ENCODE measurements at places on chromosomes 5 and 9.

DNA sequence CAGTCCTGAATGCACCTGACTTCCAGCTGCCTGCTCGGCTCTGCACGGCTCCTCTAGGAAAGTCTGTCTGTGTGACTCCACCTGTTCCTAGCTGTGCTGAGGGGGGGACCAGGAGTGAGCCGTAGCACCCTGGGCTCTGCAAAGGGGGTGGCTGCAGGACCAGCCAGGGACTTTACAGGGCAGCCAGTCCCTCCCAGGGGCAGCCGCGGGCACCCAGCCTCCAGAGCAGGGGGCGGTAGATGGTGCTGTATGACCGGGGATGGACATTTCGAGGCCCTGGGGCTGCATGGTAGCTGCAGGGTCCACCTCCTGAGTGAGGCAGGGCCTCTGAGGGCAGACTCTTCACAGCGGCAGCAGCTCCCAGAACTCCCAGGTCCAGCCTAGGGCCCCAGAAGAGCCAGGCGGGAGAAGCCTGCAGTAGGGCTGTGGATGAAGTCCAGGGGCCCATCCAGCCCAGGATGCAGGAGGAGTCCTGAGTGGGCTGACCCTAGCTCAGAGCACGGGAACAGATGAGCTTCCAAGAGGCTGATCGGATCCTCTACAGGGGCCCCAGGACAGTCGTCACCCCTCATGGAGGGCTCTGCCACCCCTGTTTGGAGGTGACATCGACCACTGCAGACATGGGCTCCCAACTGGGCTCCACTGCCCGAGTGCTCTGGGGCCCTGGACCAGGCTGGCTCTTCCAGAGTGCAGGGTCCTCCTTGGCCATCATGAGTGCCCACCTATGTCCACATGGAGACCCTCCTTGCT, 105.4 kb downstream of the ZNF354C start:
- no peak for DNase-seq

DNA sequence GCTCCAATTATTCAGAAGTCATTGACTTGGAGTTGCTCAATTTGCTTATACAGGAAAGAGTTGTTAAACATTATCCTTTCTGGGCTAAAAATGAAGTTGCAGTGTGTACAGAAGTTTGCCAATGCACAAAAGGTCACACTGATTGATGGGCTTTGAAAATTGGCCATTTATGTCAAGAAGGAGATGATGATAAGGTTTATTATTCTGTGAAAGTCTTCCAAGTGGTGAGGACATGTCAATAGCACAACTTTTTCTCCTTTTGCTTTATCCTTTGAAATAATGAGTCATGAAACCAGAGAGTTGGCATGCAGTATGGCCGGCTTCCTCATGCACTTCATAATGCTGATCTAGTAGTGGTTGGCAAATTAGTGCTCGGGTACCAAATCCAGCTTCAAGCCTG, 848.5 kb upstream of the WWC1 start:
- no peak for DNase-seq

GRCh38 chr9:123309611-123310010, 41.2 kb upstream of the STRBP start:
- no peak for DNase-seq

DNA sequence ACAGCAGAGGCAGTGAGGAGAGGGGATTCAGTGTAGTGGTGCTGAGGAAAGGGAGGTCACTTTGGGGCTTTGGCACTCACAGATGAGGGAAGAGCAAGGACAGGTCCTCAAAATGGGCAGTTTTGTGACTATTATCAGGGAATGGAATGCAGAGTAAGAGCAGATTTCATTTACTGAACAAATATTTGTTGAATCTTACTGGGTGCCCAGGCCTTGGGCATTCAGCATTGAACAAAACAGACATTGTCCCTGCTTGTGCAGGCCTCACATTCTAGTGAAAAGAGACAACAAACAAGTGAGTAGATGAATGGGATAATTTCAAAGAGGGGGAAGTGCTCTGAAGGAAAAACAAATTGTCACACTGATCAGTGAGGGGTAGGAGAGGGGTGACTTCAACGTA, 404.1 kb downstream of the DMRT2 start:
- DNase-seq, result no peak

GRCh38 chr5:179343719-179344430, 1.4 kb downstream of the ADAMTS2 start:
- no peak for DNase-seq

DNA sequence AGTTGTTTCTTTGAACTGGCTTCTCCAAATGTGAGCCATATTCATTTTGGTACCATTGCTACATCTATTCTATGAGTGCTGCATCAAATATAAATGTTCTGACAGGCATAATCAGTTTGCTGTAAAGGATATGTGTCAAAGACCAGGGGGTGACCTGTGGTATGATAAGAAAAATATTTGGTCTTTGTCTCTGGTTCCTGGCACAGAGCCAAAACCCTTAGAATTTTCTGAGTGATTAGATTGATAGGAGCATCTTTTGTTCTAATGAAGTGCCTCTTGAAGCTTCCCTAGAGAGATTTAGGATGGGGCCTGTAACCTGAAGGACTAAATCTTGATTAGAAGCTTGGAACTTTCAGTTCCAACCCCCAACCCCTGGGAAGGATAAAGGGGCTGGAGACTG, 256.3 kb downstream of the NNT start:
- no peak for DNase-seq

GRCh38 chr5:156466871-156467270, 139.9 kb downstream of the SGCD start:
- DNase-seq, result no peak

DNA sequence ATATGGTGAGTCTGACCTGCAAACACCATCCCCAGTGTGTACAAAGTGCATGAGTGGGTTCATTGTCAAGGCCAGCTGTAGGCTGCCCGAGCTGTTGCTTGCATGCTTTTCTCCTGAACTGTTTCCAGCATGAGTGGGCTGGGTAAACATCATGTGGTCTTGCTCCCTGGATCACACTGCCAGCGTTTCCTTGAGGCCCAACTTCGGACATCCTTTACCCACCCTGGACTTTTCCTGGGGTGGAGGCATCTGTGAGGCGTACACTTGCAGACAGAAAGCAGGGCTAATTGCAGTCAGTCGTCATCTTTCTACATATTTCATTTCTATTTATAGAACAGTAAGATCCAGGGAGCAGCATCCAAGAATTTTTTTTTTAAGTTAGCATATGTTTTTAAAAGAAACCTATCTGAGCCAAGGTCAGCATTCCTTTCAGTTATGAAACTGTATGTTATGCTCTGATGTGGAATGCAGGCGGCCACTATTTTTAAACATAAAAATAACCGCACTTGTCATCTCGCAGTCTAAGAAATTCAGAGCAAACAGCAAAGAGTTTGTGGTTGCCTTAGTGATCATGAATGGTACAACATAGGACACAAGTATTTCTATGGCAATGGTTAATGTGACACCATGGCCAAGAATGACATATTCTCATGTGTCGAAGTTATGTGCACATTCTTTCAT, 106.5 kb upstream of the DMRT1 start:
- no peak for DNase-seq

GRCh38 chr9:104882566-104882965, 45.4 kb downstream of the ABCA1 start:
- no peak for DNase-seq

DNA sequence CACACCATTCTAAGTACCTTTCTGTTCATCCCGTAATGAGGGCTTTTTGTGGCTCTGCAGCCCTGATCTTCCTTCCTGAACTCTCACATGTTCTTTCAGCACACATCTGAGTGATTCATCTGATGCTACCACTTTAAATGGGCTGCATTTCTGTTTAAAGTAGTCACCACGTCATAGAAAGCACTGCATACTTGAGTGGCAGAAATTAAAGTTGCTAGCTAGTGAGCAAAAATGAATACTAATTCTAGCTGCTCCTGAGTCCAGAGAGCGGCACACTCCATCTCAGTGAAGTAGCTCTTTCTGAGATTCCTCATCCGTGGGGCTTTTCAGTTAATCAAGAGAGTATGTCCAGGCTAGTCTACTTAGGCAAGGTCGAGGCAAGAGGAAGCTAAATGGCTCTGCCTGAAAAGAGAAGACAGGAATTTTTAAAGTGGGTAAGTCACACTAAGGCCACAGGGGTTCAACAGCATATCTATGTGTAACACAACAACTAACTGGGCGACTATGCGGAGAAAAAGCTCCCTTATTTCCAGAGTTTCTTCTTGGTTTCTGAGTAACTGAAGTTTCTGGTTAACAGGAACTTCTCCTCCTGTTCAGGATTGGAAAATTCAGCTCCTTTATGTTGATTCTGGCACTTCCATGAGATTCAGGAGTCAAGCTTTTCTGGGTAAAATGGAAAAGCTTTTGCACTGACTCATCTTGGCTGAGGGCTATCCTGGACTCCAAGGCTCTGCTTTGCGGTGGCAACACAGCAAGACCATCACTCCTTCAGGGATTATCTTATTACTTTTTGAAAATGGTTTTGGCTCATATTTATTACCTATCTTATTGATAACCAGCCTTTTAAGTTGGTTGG, 109.5 kb downstream of the TAF11L14 start:
- DNase-seq, result no peak

DNA sequence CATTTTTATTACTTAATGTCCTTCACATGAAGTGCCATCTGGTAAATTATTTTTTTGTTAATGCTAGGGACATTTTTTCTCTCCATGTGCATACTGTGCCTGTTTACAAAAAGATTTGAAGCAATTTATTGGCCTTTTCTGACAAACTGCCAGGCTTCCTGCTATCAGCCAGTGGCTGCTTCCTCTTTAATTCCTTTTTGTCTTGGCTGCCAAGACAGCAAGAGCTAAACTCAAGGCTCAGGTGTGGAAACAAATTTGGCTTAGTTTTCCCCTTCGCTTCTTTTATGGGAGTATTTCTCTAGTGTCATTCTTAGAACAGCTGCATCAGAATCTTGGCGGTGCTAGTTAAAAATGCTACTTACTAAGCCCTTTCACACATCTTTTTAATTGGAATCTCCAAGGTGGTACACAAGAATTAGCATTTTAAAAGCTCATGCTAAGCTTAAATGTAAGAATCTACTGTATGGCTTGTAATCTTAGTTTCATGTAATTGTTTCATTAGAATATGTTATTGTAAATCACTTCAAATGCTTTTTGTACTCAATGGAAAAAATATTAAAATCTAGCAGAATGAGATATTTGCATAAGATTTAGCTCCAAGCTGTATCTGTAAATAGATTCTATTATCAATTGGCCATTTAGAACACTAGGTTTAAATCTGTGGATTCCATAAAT, 134.2 kb upstream of the RASGRF2 start:
- no peak for DNase-seq

DNA sequence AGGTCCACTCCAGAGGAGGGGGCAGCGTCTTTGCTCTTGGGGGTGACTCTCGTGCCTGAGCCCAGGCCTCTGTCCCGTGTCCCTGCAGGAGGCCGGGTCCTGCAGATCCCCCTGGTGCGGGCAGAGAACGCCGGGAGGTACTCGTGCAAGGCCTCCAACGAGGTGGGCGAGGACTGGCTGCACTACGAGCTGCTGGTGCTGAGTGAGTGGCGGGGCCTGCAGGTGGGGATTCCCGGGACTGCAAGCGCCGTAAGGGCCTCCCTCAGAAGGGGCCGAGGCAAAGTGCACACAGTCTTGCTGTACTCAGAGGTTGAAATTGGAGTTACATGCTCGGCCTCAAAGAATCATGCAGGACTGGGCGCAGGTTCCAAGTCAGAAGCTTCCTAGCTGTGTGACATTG, 62.7 kb upstream of the ASS1 start:
- DNase-seq, result no peak

GRCh38 chr9:92122061-92122460, 6.8 kb upstream of the SPTLC1 start:
- no peak for DNase-seq

- no peak for DNase-seq
Observed at GRCh38 chr5:125536582-125536981, 790.1 kb upstream of the ZNF608 start.

GRCh38 chr9:109683521-109683920, 96.5 kb upstream of the PALM2AKAP2 start:
- DNase-seq, result no peak

DNA sequence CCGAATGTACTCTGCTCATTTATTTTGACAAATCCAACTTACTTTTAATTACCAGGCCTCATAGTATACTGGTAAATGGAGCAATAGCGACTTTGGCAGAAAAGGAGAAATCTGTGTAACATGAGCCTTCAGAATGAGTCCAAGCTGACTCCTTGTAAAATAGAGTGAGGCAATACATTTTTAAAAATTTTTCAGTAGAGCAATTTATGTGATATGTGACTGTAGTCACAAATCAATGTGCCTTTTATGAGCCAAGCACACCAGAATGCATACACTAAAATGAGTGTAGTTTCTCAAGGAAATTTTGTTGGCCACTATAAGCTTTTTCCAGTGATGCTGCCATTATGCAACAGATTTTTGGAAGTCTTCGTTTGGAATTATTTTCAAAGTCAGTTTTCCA, 73.8 kb downstream of the SNCAIP start:
- no peak for DNase-seq

DNA sequence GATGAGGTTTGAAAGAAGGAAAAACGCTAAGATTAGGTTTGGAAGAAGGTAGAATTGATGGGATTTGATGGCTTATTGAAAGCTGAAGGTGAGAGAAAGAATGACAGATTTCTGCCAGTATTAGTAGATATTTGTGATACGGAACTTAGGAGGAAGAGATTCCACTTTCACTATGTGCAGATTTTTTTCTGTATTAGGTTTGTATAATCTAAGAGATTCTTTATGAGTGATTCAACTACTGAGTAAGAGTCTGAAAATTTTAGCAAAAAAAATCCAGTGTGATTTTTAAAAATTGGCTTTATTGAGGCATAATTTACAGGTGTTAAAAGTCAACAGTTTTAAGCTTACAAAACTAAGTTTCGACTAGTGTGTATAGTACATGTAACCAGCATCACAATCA, 54.1 kb downstream of the AP3S1 start:
- no peak for DNase-seq

DNA sequence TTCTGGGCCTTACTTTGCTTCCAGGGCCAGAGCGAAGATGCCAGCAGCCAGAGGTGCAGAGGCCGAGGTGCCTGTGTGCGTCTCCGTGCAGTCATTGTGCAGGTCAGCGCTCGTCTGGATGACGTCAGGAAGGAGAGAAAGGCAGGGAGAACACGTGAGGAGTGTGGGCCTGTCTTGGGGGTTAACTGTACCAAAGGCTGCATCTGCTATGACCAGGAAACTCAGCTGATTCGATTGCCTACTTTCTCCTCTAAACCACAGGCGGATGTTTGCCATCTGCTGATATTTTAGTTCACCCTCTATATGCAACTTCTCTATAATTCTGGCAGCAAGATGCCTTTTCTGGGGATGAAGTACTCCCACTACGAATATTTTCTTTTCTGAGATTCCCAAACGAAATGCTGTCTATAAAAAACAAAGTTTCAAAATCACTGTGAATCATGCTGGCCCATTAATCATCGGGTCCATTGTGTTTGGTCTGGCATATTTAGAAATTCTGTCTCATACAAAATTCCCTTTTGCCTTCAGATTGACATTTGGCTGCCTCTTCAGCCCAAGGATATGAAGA, 24.8 kb downstream of the PCSK1 start:
- DNase-seq, result no peak

DNA sequence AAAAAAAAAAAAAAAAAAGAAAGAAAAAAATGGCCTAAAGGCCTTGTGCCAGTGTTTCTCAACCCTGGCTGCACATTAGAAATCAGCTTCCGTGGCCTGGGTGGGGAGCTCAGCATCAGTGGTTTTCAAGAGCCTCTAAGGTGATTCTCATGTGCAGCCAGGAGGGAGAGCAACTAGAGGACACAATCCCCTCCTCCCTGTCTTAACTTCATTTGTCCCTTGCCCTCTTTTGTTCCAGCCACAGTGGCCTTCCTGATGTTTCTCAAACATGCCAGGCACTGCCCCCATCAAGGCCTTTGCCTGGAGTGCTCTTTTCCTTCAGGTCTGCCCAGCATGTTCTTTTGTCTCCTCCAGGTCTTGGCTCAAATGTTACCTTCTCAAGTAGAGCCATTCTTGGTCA, 42.4 kb downstream of the HOMER1 start:
- DNase-seq, result no peak
